ENCODE measurements at places on chromosomes 13 and 19.

DNA sequence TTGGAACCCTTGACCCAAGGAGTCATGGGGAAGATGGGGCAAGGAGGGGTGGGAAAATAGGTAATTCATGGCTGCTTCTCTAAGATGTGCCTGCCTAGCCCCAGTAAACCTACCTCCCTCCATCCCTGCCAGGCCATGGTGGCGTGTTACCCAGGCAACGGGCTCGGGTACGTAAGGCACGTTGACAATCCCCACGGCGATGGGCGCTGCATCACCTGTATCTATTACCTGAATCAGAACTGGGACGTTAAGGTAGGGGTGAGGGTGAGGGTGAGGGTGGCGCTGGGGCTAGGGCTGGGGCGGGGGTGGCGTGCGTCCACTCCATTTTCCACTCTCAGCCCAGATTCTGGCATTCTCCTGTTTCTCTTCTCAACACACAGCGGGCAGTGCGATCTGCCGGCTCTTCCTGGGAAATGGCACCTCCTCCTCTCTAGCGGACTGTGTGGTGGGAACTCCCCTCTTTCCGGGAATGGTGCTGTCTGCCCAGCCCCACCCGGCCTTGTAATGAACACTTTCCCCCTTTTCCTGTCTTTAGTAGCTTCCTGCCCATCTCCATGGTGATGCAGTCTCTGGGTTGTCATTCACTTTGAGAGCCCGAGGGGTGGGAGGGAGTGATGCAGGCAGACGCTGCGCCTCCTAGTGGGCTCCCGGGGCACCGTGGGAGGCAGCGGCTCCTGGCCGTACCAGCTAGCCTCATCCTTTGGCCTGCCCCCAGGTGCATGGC is 7.6 kb downstream of the EGLN2 start:
- DNase-seq = peak; percentile 73

GRCh38 chr19:14769201-14769600 is 9.2 kb downstream of the ADGRE2 start:
- DNase-seq = no peak

DNA sequence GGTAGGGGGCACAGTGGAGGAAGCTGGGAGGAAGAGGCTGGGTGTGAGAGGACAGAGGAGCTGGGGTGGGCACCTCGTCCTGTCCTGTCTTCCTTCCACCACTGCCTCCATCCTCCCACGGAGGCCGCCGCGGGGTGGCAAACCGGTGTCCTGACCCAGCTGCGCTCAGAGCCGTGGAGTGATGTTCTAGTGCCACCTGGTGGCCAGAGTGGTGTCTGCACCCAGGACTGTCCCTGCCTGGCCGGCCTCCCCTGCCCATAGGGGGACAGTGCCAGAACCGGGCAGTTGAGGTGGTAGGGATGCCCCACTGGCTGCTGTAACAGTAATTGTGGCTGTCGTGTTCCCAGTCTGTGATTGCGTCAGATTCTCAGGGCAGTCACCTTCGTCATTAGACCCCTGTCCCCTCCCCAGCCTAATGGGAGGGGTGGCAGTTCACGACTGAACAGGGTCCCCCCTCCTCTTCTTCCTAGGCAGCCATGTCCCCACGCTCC is 11.1 kb upstream of the ARRDC2 start:
- peak; percentile 85 for DNase-seq

- DNase-seq = no peak
Measured at GRCh38 chr13:39148513-39148961, 110.3 kb downstream of the NHLRC3 start.

DNA sequence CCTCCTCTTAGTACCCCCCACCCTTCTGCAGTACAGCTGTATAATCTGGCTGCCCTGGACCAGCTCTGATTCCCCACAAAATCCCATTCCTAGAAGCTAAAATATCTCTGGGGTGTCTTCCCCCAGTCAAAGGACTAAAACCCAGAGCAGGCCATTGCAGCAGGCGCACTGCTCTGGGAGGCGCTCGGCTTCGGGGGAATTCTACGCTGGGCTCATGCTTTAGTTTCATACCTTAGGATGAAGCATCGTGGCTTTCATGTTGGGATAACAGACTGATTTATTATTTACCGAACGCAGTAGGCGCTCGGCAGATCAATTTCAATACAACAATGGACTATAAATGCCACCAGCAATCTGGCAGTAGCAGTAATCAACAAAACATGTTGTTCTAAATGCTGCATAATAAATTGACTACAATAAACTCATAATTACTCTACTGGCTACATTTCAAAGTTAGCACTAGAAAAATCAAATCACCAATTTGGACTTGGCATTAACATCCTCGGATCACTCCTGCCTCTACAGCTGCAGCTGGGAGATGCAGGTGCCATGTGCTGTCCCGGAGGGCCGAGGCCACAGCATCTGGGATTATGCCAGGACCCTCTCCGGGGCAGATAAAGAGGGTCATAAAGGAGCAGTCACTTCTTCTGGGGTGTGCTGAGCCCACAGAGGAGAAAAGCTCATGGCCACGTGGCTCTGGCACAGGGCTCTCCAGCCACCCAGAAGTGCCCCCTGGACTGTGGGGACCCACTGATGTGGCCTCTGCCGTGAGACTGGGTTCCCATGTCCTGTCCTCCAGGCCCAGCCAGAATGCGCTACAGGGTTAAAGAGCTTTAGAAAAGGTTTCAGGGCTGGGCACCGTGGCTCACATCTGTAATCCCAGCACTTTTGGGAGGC is 35.3 kb downstream of the CEBPG start:
- DNase-seq = no peak

GRCh38 chr13:40313269-40314200 is 352.9 kb downstream of the FOXO1 start:
- no peak for DNase-seq

DNA sequence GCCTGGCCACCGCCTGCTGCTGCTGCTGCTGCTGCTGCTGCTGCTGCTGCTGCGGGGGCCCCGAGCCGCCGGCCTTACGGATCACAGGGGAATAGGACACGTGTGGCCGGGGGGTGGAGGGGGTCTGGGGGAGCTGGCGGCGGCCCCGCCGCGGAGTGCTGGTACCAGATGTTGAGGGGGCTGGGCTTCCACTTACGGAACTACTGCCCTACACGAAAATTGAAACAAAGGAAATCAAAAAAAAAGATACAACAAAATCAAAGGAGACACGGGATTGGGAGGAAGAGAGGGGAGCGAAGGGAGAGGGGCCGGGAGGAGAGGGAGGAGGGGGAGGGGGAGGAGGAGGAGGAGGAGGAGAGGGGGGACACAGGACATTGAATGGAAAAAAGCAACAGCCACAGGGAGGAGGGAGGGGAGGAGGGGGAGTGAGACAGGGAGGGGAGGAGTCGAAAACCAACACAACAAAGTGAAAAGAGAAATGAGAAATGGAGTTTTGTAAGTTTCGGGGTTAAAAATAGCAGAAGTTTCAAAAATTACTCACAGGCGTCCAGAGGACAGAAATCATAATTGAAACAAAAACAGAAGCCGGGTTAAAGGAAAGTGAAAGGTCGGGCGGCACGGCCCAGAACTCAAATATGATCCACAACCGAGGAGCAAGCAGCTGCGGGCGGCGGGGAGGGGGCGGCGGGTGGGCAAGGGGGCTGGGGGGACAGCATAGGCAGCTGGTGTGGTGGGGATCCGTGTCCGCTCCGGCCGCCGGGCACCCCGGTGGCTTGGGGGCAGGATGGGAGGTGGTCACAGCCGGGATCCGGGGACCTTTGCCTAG is 57.8 kb downstream of the IER2 start:
- DNase-seq = peak; percentile 52

- no peak for DNase-seq
Measured at GRCh38 chr13:33875618-33876401, 57.9 kb downstream of the RFC3 start.

- no peak for DNase-seq
Measured at GRCh38 chr13:20473888-20474287, 51.8 kb downstream of the CRYL1 start.

GRCh38 chr13:27449081-27449603 is 1.2 kb downstream of the MTIF3 start:
- DNase-seq = no peak

- no peak for DNase-seq
Measured at GRCh38 chr13:47120282-47120681, 223.4 kb upstream of the HTR2A start.

- peak; percentile 19 for DNase-seq
Measured at GRCh38 chr19:45973553-45974338, at the start of gene NOVA2. Gene NOVA2, minus strand, starts transcription at chr19:45973865. Its CDS starts 514 bp downstream, at chr19:45973351.

GRCh38 chr19:33221638-33222037 is 4.0 kb downstream of the SLC7A10 start:
- no peak for DNase-seq

DNA sequence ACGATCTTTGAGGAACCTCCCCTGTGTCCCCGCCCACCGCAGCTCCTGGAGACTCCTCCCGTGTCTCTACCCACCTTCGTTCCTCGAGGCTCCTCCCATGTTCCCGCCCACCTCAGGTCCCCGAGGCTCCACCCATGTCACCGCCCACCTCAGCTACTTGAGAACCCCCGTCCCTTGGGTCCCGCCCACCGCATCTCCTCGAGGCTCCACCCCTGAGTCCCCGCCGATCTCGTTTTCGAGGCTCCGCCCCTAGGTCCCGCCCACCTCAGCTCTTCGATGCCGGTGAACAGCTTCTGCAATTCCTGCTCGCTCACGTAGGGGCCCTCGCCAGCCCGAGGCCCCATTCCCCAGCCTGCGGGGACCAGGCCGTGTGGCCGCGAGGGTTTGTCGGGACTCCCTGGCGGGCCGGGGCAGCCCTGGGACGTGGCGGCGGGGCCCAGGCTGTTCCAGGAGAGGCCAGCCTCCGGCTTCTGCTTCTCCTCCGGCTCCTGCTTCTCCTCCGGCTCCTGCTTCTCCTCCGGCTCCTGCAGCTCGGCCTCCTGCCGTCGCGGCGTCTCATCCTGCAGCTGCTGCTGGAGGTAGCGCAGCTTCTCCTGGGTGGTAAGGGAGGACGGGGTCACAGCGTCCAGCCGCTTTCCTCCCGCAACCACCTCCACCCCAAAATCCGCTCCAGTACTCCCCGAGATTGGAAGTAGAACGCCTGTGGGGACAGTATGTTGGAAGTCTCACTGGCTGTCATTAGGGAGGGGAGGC is 16.7 kb downstream of the TSKS start:
- peak; percentile 63 for DNase-seq
